ENCODE measurements at places on chromosomes 3 and 15.

GRCh38 chr3:23826382-23827064 lies 20.8 kb downstream of the UBE2E1 start:
- no peak for DNase-seq

DNA sequence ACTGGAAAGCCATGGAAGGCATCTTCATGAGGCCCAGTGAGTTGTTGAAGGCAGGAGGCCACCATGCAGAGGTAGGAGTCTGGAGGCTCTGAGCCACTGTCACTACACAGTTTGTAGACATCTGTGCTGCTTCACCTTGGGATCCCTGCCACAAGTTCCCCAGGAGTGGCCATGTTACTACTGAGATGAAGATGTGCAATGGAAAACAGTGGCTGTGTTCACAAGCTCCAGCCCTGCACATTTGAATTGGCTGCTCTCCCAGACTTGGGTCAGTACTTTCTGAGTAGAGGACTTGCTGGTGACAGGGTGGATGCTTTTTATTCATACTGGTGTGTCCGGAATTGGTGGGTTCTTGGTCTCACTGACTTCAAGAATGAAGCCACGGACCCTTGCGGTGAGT lies 86.9 kb upstream of the C15orf39 start:
- no peak for DNase-seq

GRCh38 chr3:13176445-13176844 lies 103.2 kb upstream of the IQSEC1 start:
- DNase-seq, result no peak

GRCh38 chr15:29242456-29243242 lies 27.0 kb downstream of the NSMCE3 start:
- DNase-seq, result no peak

- no peak for DNase-seq
Measured at GRCh38 chr3:45986303-45986982, 9.2 kb downstream of the FYCO1 start.

DNA sequence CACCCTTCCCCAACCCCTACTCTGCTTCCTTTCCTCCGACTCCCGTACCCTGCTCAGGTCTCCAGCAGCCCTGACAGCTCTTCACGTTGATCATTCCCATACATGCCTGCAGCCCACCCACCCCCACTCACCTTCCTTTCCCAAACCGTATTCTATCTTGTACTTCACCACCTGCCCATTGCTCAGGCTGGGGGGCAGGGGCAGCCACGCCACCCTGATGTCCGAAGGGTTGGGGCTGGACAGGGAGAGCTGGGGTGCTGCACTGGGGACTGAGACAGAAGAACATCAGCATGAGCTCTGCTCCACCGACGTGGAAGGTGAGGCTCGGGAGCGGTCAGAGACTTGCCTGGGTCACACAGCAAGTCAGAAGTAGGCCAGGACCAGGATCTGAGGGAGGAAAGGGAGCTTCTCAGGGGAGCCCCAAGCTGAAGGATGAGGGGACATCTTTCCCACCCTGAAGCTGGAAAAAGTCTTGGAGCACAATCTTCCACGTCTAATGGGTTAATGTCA lies 16.5 kb upstream of the IGDCC3 start:
- no peak for DNase-seq

GRCh38 chr15:74584779-74585178 lies 30.9 kb upstream of the CLK3 start:
- DNase-seq, result no peak

- DNase-seq, result no peak
Measured at GRCh38 chr15:84400017-84400740, 164.6 kb downstream of the GOLGA6L4 start.

DNA sequence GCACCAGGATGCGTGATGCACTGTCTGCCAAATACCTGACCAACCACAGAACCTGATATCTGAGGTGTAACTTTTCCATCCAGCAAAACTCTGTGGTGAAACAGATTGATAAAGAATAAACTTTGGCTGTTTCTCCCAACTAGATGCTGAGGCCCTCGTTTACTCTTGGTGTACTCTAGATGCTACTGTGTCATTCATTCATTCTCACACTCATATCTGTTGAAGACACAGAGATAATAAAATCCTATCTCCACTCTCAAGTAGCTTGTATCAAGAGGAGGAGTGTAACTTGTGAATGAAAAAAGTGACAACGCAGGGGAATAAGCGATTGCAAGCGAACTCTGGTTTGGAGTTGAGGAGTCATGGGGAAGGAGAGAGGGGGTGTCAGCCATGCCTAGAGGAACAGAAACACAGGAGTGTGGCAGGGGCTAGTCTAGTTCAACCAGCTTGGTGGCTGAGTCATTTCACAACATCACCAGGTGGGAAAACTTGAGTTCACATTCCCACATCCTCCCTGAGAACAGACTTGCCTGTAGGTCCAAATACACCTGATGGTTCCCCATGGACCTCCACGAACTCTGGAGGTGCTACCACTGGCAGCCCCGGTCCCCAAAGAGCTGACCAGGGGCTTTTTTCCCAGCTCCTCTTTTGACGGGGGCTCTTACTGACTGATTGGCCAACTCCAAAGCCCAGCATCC lies 73.3 kb upstream of the SNRK start:
- DNase-seq, result no peak

DNA sequence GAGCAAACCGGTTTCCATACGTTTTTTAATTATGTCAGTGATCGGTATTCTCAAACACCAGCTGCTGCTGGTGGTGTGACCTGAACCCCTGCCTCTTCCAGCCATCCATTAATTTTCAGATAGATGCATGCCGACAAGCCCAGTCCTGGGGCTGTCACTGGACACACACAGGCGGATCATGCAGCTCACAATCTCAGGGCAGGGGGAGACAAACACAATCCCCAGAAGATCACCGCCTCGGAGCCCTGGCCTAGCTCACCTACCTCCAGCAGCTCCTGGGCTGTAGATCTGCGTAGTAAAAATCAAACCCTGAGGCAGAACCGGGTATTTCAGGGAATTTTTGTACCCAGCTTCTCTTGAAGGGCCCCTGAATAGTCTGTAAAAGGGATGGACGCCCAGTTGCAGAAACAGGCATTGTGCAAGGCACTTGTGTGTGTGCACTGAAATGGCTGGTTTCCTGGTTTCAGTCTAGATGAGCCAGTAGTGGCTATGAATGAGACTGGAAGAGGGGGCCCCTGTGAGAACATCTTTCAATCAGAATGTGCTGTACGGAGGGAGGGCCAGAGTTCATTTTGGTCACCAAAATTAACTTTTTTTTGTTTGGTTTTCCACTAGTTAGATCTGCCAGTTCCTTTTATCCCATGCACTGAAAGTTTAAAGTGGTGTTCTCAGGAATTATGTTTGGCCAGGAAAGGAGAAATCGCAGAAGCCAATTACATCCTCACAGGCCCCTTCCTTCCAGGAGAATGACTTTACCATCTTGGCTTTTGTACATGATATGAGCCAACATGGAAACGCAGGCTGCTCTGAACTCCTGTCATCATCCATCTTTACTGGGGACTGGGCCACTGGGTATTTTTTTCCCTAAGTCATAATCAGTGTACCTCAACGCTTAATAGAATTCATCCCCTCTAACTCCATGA lies 55.0 kb upstream of the RPL32 start:
- no peak for DNase-seq

DNA sequence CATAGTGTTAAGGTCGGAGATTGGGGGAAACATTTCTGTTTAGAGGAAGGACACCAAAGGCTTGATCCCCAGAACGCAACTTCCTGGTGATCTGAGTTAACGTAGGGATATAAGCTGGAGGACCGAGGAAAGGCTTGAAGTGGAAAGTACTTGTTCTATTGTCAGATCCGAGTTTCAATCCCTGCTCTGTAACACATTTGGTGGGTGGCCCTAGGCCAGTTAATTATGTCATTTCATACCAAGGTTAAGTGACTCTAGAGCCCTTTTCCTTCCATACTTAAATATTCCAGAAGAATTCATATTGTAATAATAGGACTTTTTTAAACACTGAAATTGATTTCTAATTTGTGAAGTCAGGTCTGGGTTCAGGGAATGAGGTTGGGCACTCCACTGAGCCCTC lies 80.9 kb downstream of the RPLP1 start:
- DNase-seq, result no peak

- no peak for DNase-seq
Measured at GRCh38 chr3:93904568-93904967, 69.1 kb downstream of the PROS1 start.

- no peak for DNase-seq
Measured at GRCh38 chr3:127114337-127115070, 78.4 kb upstream of the PRR23E start.

DNA sequence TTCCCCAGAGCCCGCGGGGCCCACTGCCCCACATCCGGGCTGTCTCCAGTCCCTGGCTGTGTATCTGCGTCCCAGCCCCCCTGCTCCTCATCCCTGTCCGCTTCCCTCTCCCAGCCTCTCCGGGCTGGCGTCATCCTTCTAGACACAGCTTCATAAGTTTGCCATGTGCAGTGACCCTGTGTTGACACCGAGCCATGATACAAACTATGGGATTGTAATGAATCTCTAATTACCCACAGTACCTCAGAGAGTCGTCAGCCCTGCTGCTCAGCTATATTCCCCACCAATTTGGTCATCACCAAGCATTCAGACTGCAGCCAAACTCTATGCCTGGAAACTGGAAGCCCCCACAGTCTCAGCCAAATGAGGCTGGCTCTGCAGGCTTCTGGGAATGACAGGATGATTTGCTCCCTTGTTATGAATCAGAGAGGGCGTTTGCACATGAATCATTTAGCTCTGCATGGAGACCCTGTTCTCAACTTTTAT lies 466.1 kb upstream of the ATP11B start:
- DNase-seq, result no peak

DNA sequence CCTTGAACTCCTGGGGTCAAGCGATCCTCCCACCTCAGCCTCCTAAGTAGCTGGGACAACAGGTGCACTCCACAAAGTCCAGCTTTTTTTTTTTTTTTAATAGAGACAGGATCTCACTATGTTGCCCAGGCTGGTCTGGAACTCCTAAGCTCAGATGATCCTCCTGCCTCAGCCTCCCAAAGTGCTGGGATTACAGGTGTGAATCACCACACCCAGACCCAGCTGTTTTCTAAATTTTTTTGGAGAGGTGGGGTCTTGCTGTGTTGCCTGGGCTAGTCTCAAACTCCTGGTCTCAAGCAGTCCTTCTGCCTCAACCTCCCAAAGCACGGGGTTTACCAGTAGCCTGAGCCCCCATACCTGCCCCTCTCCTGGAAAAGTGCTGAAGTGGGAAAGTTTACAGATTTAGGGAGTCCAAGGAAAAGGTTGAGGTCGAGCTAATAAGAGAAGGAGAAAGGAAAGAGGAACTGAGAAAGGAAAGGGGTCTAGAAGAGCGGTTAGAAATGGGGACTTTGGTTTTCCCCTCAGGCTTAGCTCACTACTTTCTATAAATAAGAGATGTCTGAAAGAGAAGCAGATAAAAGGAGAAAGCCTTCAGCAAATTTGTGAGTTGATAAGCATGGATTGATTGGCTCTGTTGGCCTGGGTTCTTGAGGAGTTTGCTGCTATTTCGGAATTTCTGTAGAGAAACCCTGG lies 23.6 kb downstream of the UBE2E1 start:
- no peak for DNase-seq

- DNase-seq, result no peak
Measured at GRCh38 chr3:142987080-142987700, 14.2 kb upstream of the U2SURP start.

DNA sequence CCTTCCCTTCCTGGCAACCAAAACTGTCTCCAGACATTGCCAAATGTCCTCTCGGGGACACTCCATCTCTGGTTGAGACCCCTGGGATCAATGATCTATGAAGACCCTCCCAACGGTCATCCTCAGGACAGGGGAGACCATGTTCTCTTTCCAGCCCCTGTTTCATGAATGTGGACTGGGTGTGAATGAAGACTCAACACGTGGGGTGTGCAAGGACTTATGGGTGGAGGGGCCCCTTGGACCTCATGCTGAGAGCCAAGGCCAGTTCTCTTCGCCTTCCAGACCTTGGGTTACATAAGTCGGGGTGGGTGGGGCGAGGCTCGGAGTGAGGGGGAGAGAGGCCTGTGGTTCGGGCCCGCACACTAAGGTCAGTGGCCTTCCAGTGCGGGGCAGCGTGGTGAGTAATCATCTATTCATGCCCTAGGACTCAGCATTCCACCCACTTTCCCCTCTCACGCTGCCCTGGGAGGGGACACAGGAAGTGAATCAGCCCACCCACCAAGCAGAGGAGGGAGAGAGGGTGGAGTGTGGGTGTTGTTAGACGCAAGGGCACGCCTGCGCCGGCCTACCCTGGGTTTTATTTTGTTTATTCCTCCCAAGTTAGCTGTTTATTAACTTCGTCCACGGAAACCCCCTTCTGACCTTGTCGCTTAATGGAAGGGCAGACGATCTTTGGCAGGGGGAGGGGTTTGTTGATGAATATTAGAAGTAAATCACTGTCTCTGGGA lies 6.7 kb downstream of the PAQR5 start:
- no peak for DNase-seq

DNA sequence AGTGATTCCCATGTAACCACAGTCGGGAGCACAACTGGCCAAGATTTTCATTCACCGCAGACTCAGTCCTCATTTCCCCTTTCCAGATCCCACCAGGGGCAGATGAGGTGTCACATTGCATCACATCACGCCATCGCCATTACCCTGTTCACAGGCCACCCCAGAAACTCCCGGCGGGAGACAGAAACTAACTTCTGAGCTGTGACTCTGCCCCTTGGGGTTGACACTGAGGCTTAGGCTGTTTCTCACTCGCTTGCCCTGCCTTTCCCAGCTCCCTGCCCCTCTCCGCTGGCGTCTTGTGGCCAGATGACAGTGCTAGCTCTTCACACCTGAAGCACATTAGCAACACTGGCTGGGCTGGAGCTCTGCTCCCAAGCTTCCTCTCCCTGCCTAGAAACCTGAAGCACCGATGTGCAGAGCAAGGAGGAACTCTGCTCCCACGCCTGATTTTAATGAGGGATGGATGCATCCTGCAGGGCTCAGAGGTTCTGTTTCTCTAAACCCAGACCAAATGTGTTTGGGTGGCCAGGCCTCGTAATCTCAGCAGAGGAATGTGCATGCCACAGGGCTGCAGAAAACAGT lies 88.8 kb upstream of the CTDSPL start:
- no peak for DNase-seq

DNA sequence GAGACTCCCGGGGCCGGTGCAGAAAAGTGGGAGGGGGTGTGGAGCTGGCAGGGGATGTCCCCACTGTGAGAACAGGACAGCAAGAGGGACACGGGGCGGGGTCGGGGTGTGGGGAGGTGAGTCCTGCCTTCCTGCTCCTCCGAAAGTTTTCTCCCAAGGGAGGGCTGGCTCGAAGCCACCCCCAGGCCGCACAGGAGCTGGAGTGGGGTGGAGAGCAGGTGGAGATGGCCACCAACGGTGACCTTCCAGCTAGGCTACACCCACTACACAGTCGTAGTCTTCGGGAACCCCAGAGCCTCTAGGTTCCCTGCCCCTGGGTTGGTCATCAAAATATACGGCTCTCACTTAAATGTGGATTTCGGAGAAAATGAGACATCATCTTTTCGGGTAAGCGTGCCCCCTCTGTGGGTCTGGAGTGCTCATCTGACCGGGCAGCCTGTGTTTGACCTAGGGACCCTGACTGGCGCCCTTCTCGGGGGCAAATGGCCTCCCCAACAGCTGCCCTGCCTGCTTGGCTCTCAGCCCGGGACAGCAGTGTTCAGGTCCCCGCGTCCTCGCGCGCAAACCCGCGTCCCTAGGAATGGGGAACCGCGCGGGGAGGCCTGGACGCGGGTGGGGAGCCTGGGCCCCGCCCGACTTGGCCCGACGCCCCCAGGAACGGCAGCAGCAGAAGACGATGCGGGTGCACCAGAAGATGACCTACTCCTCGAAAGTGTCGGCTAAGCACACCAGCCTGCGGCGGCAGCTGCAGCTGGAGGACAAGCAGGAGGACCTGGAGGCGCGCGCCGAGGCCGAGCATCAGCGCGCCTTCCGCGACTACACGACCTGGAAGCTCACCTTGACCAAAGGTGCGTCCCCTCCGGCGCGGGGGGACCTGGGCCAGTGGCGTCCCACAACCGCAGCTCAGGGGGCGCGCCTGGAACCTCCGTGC lies 21.2 kb downstream of the CFAP100 start:
- no peak for DNase-seq

Measured in activated T-helper 9 cell treated with anti-CD3 and anti-CD28 coated beads, Interleukin-2, amount 50 U/mL, for 16 hours (primary cell).